ENCODE measurements at places on chromosomes 13 and 19. TPM values are rescaled to one million over a fixed set of nuclear protein-coding genes. Genes with fewer than 3 reads are reported as not detected.

DNA sequence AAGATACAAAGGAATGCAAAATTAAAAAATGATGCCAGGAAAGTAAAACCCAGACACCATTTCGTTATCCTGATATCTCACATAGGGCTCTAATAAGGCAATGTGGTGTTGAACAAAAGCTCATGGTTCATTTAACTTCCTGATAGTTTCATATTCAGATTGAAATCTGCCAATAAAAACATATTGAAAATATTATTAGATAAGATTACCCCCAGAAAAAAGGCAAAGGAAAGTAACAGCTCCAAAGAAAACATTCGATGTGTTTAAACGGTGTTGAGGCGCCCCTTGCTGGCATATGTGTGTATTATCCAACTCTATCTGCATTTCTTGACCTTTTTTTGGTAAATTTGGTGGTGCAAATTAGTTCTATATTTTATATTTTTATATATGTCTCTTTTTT lies 75.9 kb downstream of the ESD start:
- peaks cover 7% of the 10 kb centered on the region for H3K4me1 ChIP-seq
- peaks cover 15% of the 10 kb centered on the region for H3K36me3 ChIP-seq
- no peak for DNase-seq
- H3K4me3 ChIP-seq, result no peak overlapping the region

GRCh38 chr19:48244281-48244680 lies 11.4 kb downstream of the CARD8 start:
- H3K36me3 ChIP-seq, result peaks cover 23% of the 10 kb centered on the region
- no peak overlapping the region for H3K4me3 ChIP-seq
- no peak for DNase-seq

GRCh38 chr19:15423130-15423529 lies 4.3 kb upstream of the AKAP8L start:
- H3K4me1 ChIP-seq, result peaks cover under 1% of the 10 kb centered on the region
- no peak for DNase-seq
- no peak overlapping the region for H3K4me3 ChIP-seq

DNA sequence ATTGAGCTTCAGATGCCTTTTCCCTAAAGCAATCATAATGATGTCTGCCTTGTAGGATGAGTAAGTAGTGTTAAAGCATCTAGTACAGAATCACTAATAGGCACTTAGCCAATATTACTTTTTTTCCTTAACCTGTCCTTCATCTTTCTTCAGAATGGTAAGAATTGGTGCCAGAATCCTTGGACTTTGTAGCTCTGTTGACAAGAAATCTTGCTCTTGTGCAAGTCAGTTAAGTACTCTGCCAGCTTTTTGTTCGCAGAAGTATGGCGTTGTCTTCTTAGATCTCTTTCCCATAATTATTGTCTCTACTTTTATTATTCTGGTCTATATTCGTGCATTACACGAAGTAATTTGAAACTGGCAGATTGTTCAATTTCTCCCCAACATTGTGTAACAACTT lies 554.5 kb downstream of the PCDH9 start:
- no peaks in the 10 kb centered on the region for H3K27me3 ChIP-seq
- H3K36me3 ChIP-seq, result no peaks in the 10 kb centered on the region
- H3K4me1 ChIP-seq, result no peaks in the 10 kb centered on the region
- H3K27ac ChIP-seq, result no peak overlapping the region
- no peak for DNase-seq

GRCh38 chr19:35484252-35485036 lies 5.8 kb downstream of the KRTDAP start:
- peaks cover 19% of the 10 kb centered on the region for H3K27me3 ChIP-seq
- no peaks in the 10 kb centered on the region for H3K36me3 ChIP-seq
- no peak overlapping the region for H3K4me3 ChIP-seq
- peaks cover 24% of the 10 kb centered on the region for H3K4me1 ChIP-seq

GRCh38 chr13:109145631-109146030 lies 516.2 kb downstream of the MYO16 start:
- H3K4me3 ChIP-seq, result no peak overlapping the region
- no peak overlapping the region for H3K27ac ChIP-seq
- H3K27me3 ChIP-seq, result peaks cover 4% of the 10 kb centered on the region
- peaks cover 4% of the 10 kb centered on the region for H3K36me3 ChIP-seq
- peaks cover 3% of the 10 kb centered on the region for H3K4me1 ChIP-seq

- peaks cover 90% of the 10 kb centered on the region for H3K27me3 ChIP-seq
- H3K27ac ChIP-seq, result no peak overlapping the region
- H3K4me3 ChIP-seq, result no peak overlapping the region
Measured at GRCh38 chr13:112052213-112052612, 14.7 kb upstream of the SOX1 start.

DNA sequence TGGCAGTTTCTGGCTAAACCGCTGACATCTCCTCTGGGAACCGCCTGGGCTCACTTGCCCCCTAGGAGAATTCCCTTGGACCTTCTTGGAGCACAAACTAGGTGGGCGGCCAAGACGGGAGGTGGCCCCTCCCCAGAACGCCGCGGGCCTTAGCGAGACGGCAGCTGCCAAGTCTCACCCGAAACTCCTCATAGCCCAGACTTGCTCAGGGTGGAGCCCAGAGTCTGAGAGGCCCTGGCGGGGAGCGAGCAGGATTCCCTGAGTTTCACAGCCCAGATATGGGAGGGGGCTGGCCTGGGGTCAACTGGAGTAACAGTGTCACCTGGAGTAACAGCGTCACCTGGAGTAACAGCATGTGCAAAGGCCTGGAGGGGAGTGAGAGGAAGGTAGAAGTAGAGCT lies 10.1 kb downstream of the TINCR start:
- peaks cover 28% of the 10 kb centered on the region for H3K27me3 ChIP-seq
- no peak for DNase-seq
- peaks cover 1% of the 10 kb centered on the region for H3K36me3 ChIP-seq
- H3K27ac ChIP-seq, result no peak overlapping the region
- no peak overlapping the region for H3K4me3 ChIP-seq

The GALP gene
- not detected for total RNA-seq

DNA sequence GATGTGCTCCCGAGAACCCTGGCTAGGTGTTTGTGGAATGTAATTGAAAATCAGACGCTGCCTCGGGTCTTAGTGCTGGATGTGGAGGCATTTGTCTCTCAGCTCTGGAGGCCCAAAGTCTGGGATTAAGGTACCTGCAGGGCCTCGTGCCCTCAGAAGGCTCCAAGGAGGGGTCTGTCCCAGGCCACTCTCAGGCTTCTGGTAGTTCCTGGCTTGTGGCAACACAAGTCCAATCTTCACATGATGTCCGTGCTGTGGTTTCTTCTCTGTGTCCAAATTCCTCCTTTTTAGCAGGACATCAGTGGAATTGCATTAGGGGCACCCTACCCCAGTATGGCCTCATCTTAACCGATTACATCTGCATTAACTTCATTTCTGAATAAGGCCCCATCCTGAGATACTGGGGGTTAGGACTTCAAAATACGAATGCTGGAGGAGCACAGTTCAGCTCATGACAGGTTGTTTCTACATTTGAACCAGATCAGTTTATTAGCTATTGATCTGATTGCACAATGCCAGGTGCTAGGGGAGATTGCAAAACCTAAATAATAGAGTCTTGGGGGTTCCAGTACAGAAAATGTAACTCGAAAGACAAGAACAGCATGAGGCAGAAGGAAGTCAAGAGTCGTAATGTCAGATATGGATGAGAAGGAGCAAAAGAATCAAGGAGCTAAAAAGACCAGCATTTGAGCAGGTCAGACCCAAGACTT lies 3.9 kb downstream of the ARHGEF7 start:
- H3K4me3 ChIP-seq, result no peak overlapping the region
- peaks cover 22% of the 10 kb centered on the region for H3K4me1 ChIP-seq
- DNase-seq, result no peak
- H3K27me3 ChIP-seq, result peaks cover 39% of the 10 kb centered on the region

DNA sequence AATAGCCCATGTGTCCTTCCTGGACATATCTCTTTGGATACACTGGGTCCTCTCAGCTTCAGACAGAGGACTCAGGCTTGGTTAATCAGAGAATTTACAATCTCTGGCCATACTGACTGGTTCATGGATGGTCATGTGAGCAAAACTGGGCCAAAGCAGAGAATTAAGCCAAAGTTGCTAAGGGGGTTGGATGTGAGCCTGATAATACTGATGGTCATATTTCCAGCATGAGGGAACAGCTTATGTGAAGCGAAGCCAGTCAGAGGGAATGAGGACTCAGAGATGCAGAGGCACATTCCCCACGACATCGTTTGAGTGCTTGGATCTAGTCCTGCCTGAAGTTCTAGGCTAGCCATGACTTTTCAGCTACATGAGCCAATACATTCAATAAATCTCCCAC lies 22.0 kb upstream of the LRRC4B start:
- peaks cover 40% of the 10 kb centered on the region for H3K27me3 ChIP-seq
- no peaks in the 10 kb centered on the region for H3K4me1 ChIP-seq
- no peaks in the 10 kb centered on the region for H3K36me3 ChIP-seq
- DNase-seq, result no peak
- no peak overlapping the region for H3K4me3 ChIP-seq

The ZNF98 gene
- total RNA-seq, result not detected

The PDX1 gene
- total RNA-seq, result 303 TPM

The TYROBP gene
- total RNA-seq, result not detected

DNA sequence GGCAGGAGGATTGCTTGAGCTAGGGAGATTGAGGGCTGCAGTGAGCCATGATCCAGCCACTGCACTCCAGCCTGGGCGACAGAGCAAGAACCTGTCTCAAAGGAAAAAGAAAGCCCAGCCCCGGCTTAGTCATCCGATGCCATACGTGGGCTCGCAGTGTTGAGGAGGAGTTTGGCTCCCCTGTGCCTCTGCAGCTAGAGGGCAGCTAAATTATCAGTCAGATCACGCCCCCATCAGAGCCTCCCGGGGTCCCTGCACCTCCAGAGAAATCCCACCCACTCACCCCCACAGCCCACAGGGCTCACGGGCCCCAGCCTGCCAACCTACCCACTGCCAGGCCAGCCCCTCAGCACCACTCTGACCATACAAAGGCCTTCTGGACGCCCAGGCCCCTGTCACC lies 27.6 kb downstream of the MAU2 start:
- H3K4me1 ChIP-seq, result no peaks in the 10 kb centered on the region
- no peak overlapping the region for H3K4me3 ChIP-seq
- peaks cover 15% of the 10 kb centered on the region for H3K36me3 ChIP-seq
- H3K27me3 ChIP-seq, result no peaks in the 10 kb centered on the region
- DNase-seq, result no peak
- H3K27ac ChIP-seq, result no peak overlapping the region

GRCh38 chr13:109344552-109345157 lies 441.7 kb downstream of the IRS2 start:
- H3K27ac ChIP-seq, result no peak overlapping the region
- peaks cover 3% of the 10 kb centered on the region for H3K27me3 ChIP-seq
- H3K36me3 ChIP-seq, result no peaks in the 10 kb centered on the region
- H3K4me1 ChIP-seq, result peaks cover 2% of the 10 kb centered on the region
- H3K4me3 ChIP-seq, result no peak overlapping the region

DNA sequence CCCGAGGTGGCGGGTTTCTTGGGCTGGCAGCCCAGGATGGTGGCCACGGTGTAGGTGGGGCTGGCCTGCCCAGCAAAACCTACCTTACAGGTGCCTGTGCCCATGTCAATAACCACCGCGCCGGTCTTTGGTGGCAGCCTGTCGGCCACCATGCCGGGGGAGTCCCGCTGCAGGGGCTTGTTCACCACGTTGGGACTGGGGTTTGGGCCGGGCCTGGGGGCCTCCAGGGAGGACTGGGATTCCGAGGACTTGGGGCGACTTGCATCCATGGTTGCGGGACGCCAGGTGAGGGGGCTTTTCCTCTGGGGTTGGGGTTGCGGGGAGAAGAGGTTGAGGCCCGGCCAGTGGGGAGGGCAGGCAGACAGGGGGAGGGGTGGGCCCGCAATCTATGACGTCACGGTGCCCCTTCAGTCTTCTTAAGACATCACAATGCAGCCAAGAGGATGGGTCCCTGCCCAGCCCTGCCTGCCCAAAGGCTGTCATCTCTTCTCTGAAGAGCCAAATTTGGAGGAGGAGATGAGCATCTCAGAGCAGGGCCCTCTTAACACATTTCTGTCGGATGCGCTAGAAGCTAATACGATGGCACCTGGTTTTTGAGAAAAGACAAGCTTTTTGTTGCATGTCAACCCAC lies at the start of gene ACTL9:
TSS of gene ACTL9 (minus strand) at position 363 of the 631 bp plus-strand sequence. CDS start at position 269, 94 bp downstream.
- DNase-seq, result no peak
- no peak within 1 kb of the TSS for H3K27ac ChIP-seq
- no peak within 1 kb of the TSS for H3K4me3 ChIP-seq

DNA sequence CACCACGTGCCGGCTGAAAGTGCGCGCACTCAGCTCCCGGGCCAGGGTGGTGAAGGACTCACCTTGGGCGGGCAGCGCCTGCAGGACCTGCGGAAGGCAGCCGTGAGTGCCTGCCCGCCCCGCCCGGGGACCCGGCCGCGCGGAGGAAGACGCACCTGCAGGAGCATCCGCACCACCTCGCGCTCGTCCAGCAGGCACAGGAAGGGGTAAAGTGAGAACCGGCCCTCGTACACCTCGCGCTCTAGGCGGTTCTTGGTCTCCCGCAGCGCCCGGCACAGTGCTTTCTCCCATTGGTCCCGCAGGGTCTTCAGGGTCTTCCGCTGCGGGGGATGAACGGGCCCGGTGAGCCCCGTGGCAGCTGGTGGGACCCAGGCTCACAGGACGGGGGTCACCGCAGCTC lies 10.7 kb downstream of the POLRMT start:
- H3K27ac ChIP-seq, result no peak overlapping the region
- no peak for DNase-seq
- no peaks in the 10 kb centered on the region for H3K4me1 ChIP-seq
- H3K4me3 ChIP-seq, result no peak overlapping the region
- no peaks in the 10 kb centered on the region for H3K27me3 ChIP-seq
- peaks cover 10% of the 10 kb centered on the region for H3K36me3 ChIP-seq

DNA sequence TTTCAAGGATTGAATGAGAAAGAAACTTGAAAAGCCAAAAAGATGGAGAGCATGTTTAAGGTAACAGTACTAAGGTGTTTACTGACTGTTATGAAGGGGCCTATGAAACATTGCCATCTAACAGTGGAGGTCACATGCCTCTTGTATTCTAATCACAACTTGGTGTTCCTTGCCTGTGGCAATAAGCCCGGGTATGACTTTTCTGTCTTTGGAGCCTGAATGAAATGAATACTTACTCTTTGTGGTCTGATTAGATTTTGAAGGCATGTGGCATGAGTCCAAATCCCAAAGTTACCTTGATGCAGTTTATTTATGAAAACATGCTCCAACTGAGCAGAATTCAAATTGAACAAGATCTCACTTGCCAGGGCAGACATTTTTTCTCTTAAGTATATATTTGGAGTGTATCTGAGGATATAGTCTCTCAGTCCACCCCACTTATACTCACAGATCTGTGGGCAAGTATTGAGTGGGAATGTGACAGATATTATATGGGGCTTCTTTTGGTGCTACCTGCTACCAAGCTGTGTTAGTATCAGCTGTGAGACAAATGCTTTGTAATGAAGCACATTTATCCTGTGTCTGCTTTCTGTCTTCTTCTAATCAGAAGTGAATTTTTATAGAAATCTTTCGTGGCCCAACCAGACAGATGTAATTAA lies 67.5 kb downstream of the B3GLCT start:
- H3K36me3 ChIP-seq, result peaks cover 21% of the 10 kb centered on the region
- H3K27ac ChIP-seq, result no peak overlapping the region
- DNase-seq, result no peak
- H3K27me3 ChIP-seq, result no peaks in the 10 kb centered on the region
- no peaks in the 10 kb centered on the region for H3K4me1 ChIP-seq

The ZNF611 gene
- 47.3 TPM for total RNA-seq

Measured in progenitor cell of endocrine pancreas (in vitro differentiated cells).